Activated naive CD4-positive, alpha-beta T cell treated with anti-CD3 and anti-CD28 coated beads for 36 hours (primary cell): ENCODE measurements at places on chromosomes 1 and 21.

GRCh38 chr1:3236955-3237354 lies 168.0 kb downstream of the PRDM16 start:
- no peak for DNase-seq

- DNase-seq, result no peak
These were observed 31.1 kb downstream of the PIGP start for GRCh38 chr21:37041706-37042271.

DNA sequence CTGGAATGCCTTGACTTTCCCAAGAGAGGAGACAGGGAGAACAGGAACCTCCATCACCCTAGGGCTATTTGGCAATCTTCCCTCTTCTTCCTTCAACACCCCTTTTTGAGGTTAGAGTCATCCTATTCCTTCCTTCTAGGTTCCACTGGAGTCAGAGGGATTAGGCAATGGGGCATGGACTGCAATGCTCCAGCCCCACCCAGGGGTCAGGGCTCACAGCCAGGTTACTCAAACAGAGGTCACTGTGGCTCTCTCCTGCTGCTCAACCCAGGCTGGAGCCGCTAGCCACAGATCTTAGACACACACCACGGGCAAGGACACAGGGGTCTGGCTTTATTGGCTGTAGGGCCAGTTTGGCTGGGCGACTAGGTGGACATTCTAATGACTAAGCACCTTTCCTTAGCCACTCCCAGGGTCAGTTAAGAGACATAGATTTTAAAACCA lies 145.5 kb upstream of the NRIP1 start:
- DNase-seq, result no peak

GRCh38 chr1:231612393-231613089 lies 14.0 kb upstream of the DISC1 start:
- DNase-seq, result peak; percentile 82

DNA sequence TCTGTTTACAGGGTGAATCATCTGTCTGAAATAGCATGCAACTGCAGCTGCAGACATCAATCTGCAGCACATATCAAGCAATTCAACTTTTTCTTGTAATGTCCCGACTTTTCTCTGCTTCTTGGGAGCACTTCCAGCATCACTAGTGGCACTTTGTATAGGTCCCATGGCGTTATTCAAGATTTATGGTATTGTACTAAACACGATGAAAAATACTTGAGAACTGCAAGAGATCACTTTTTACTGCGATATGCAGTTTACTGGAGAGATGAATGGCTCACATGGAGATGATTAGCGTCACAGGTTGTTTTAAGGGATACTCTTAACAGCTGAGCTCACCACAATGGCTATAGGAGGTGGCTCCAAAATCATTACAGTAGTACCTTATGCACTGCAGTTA lies 7.2 kb upstream of the SCMH1 start:
- no peak for DNase-seq

GRCh38 chr1:161905269-161905884 lies 118.3 kb downstream of the OLFML2B start:
- peak; percentile 60 for DNase-seq

DNA sequence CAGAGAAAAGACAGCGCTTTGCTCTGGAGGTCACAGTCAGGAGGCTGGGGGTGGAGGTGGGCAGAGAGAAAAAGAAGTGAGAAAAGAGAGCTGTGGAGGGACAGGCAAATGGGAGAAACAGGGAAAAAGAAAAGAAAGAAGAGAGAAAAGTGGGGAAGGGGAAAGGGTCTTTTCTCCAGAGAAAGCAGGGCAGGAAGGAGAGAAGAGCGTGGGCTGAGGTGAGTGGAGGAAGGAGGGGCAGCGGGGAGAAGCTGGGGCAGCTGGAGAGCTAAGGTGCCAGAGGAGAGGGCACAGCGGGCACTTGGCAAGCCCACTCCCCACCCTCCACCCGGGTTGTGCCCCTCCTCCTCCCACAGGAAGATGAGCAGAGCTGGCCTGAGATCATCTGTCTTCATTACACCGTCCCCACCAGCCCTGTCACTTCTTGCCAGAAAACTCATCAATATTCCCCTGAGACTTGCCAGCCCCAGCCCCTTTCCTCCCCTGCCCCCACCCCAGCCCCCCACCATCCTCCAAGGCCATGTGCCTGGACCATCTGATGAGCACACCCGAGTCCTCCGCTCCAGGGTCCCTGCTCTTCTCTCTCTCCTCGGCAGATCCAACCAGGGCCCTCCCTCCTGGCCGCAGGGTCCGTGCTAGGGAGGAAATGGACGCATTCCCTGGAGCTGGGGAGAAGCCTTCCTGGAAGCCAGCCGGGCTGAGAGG lies 17.0 kb upstream of the BLACAT1 start:
- no peak for DNase-seq

DNA sequence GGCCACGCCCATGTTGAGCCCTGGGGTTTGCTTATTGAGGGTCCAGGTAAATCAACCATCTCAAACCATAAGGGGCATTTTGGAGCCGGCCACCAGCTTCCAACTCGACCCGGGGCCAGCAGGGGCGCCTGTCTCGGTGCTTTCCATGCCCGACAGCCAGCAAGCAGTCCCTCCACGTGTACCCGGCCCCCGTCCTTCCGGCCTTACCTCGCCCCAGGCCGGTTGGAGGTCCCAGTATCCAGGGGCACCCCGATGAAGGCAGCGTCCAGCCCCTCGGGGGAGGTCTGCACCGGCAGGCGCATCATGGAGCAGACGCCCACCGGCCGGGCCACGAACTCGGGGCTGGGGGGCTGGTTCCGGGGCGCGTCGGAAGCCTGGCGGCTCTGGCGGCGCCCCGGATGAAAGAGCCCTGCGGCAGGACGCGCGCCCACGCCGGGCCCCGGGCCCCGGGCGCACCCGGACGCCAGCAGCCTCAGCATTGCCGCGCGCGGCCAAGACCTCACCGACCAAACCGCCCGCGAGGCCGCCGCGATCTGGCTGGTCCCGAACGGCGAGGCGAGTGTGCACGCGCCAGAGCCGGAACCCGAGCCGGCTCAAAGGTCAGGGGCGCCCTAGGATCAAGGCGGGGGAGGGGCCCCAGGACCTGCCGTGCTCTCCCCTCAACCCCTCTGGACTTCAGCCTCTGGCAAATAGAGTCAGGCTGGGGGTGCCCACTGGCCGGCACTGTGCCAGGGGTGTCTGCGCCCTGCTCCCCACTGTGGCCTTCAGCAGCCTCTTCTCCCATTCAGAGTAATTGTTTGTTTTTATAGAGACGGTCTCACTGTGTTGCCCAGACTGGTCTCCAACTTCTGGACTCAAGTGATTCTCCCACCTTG lies at the start of gene AGMAT:
AGMAT (minus strand) TSS at position 563 of the 875 bp plus-strand sequence; CDS start at position 479, 84 bp downstream.
- DNase-seq, result peak; percentile 68

- peak; percentile 55 for DNase-seq
These were observed 945 bp downstream of the SRSF4 start for GRCh38 chr1:29180497-29181412.

DNA sequence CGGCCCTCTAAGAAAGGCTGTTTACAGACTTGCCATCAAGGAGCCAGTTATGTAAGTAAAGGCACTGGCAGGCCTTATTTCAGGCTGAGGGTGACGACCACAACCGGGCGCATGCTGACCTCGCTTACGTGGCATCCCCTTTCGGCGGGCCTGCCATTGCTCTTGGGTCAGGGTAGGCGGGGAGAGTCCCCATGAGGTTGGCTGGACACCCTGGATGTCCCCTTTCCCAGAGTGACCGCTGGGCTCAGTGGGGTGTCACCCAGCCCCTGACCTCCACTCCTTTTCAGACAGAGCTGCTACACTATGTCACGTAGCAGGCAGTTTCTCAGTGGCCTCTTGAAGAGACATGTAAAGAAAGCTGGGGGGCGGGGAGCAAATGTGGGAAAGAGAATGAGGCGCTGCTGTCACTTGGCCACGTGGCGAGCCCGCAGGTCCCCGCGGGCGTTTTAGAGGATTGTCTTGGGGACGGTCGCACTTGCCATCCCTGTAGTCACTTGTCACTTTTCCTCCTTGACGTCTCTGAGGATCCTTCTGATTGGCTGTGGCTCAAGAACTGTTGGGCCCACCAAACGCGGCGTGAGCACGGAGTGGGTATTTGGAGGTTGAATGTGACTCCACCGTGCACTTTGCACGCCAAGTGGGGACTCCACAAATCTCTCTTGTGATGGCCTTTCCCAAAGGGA lies 42.2 kb downstream of the SLC37A1 start:
- DNase-seq, result no peak

- no peak for DNase-seq
These were observed 279.5 kb downstream of the DUSP10 start for GRCh38 chr1:221462345-221462744.

GRCh38 chr1:60185684-60186083 lies 112.1 kb upstream of the C1orf87 start:
- no peak for DNase-seq

- peak; percentile 33 for DNase-seq
These were observed 1.8 kb downstream of the ARPC5 start for GRCh38 chr1:183633676-183634343.

- DNase-seq, result no peak
These were observed 175.7 kb downstream of the PSMG1 start for GRCh38 chr21:39007532-39007931.

GRCh38 chr1:44676484-44677200 lies 2.1 kb downstream of the ARMH1 start:
- DNase-seq, result no peak

GRCh38 chr1:20837554-20838192 lies 50.6 kb upstream of the HP1BP3 start:
- no peak for DNase-seq

DNA sequence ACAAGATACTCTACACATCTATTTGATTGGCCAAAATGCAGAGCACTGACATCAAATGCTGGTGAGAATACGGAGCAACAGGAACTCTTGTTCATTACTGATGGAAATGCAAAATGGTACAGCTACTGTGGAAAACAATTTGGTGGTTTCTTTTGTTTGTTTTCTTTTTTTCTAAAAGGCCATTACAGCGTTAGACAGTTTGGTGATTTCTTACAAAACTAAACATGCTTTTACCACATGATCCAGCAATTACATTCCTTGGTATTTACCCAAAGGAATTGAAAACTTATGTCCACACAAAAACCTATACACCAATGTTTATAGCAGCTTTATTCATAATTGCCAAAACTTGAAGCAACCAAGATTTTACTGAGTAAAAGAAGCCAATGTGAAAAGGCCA lies 66.4 kb upstream of the FBXO28 start:
- no peak for DNase-seq

- DNase-seq, result no peak
These were observed 46.6 kb upstream of the DUSP10 start for GRCh38 chr1:221788466-221788865.

DNA sequence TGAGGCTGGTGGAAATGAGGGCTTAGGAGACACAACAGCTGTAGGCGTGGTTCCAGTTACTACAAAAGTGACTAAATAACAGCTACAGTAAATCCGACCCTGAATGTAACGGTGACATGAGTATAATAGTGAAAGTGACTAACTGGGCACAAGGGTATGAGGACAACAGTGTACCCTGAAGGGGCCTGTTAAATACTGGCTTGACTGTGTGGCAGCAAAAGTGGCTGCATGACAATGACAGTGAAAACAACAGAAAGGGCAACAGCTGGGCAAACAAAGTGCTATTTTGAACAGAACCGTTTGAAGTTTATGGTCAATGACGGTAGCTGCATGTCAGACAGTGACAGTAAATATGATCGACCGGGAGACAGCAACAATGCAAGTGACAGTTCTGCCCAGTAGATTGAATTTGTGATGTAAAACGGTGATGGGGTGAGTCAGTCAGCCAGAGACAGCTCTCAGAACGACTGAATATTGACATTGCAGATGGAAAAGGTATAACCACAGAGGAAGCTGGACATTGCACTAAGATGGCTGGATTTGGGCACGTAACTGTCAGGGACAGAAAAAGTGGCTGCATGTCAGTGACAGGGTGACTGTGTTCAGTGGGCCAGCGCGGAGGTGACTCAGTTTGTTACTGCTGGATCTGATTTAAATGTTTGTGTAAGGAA lies 1.2 kb upstream of the ZBTB40 start:
- DNase-seq, result no peak

DNA sequence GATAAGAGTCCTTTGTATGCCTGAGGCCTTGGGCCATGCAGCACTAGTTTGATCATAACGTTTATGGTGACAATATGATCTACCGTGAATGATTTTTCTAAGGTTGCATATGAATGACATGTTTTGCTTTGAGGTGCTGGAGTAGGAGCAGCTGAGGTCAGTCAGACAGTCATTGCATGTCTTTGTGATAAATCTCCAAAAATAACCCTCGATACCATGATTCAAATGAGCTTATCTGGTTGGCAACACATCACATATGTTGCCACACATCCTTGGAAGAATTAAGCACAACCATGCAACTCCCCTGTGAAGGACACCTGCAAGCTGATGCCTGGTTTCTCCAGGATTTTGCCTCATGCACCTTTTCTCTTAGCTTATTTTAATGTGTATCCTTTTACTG lies 394.5 kb downstream of the LTN1 start:
- no peak for DNase-seq

GRCh38 chr21:46399129-46399528 lies 59.6 kb upstream of the DIP2A start:
- no peak for DNase-seq

DNA sequence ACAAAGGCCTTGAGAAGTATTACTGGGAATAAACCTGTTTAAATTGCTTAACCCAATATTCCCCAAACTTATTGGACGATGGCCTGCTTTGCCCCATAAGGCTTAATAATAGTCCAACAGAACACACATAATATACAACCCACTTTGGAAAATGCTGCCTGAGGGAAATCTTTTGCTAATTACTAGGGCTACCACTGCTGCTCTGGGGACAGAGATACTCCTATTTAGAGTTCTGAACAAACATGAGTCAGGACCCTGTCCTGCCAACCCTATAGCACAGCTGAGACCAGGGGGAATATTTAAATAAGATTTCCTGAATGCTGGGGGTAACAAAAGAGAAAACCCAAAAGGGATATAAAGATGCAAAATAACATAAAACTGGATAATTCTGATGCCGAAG lies 139.1 kb downstream of the BRINP2 start:
- DNase-seq, result no peak

- DNase-seq, result no peak
These were observed 249.2 kb upstream of the SGIP1 start for GRCh38 chr1:66284746-66285145.

- DNase-seq, result no peak
These were observed 15.2 kb downstream of the PRDM16 start for GRCh38 chr1:3084154-3084553.

DNA sequence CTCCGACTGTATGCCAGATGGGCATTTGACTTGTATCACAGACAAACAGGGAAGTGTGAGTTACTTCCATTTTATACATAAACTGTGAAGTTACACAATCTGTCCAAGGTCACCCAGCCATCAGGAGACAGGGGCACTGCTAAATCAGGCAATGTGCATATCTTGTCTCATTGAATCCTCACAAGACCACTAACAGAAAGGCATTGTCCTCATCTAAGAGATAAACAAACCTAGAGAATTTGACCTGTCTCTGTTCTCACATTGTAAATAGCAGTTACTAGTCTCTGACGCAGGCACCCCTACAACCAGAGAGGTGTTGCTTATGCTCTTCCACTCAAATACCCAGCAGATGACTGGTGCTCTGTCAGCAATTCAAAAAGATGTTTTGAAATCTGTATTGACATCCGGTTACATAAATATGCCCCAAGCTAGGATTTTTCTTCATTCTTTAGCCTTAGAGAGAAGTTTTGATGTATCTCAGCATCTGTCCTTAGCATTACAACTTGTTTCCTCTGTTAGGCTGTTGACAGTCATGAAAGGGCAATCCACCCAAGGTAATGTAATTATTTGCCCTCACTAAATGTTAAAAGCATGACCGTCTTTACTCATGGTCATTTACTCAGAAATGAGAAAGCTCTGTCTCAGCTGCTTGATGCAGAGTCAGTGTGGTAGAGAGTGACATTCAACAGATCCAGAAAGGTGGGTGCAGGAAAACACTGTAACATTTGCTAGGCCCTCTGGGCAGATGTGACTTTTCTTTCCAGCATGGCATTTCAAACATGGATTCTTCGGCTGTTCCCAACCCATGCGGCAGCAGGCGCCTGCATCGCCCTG lies 51.9 kb upstream of the ZNF326 start:
- DNase-seq, result no peak
